ENCODE measurements at places on chromosomes 13 and 19.

DNA sequence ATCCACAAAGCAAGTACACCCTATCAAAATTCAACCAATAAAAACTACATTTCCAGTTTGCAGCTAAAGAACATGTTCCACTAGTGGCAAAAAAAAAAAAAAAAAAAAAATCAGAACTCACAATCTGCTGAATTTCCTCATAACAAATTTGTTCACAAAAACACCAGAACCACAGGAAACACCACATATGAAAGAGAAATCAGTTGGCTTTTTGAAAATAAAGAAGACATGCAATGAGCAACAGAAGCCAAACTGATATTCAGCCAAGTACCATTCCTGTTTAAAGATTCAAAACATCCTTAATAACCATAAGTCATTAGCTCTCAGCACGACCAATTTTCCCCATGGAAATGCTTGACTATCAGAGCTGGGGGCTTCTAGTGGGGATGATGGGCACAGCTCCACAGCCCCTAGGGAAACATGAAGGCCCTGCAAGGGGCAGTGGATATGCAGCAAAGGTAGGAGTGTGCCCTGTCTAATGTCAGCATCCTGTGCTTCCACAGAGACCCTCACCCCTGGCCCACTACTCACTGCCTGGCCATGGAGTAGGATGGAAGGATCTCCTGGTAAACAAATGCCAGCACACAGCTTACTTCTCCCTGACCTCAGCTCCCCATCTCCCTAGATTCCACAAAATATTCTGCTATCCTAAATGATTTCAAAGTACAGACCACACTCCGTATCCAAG, 74.0 kb upstream of the DOCK9 start:
- no peak for DNase-seq

GRCh38 chr19:28543244-28543776, 669.6 kb downstream of the UQCRFS1 start:
- DNase-seq = no peak

- DNase-seq = no peak
Measured at GRCh38 chr13:60679928-60680694, 283.1 kb downstream of the TDRD3 start.

- no peak for DNase-seq
Measured at GRCh38 chr13:32170841-32171240, 139.3 kb downstream of the FRY start.

DNA sequence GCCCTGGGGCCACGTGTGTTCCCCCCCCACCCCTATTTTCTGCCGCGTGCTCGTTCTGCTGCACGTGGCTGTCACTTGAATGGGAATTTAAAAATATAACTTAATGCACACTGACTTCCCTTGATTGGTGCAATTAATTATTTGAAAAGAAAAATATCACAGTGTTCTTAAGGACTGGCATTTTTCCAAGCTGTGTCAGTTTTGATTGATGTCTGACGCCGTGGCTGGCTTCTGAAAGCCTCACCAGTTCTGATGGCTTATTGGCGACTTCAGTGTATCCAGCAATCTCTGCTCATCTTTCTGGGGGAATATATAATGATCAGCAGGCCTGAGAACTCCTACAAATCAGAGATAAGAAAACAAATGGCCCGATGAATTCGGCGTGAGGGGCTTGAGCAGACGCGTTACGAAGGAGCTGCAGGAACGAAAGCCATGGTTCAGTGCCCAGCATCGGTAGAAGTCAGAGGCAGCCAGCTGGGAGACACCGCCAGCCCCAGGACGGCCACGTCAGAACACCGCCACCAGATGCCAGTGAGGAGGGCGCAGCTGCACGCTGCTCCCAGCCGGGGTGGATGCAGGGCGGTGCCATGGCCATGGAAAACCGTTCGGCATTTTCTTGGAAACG, 111.2 kb downstream of the KDM4B start:
- no peak for DNase-seq

DNA sequence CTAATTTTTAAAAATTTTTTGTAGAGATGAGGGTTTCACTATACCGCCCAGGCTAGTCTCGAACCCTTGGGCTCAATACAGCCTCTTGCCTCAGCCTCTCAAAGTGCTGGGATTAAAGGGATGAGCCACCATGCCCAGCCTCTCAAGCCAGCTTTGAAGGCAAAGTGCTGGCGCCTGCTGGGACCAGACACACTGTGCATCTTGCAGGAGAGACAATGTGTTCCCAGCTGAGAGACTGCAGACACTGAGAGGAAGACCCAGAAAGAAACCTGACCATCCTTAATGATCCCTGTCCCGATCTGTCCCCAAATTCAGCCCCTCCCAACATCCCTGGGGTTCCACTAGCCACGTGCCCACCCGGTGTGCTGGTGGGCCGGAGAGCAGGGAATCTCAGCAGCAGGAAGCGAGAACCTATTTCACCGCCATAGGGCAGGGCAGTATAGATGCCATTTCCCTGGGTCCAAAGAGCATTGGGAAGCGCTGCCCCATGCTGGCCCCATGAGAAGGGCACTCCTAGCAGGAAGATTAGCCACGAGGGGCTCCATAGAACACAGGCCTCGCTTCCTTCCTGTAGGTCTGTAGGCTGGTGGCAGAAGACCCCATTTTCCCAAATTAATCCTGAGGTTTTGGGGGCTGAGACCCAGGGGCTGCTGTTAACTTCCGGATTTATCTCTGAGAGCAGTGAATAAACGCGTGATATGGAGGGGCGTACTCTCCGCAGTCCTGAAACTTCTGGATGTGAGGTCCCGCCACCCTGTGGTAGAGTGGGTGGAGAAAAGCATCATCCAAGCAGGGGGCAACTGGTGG, 968 bp downstream of the RAVER1 start:
- no peak for DNase-seq

- no peak for DNase-seq
Measured at GRCh38 chr13:30224732-30225131, 82.6 kb downstream of the KATNAL1 start.

All from activated naive CD8-positive, alpha-beta T cell treated with anti-CD3 and anti-CD28 coated beads, Interleukin-2, amount 50 U/mL, for 16 hours (primary cell).